M059J (cell line): ENCODE measurements at places on chromosomes 4 and X. TPM values are rescaled to one million over a fixed set of nuclear protein-coding genes. Genes with fewer than 3 reads are reported as not detected.

Gene NR3C2
- 0.15 and 0.20 TPM in 2 replicates for total RNA-seq

Gene PWWP3B
- total RNA-seq = not detected in 2 replicates

Gene PLP1
- total RNA-seq = not detected in 2 replicates

Gene GAGE12J
- total RNA-seq = not detected in 2 replicates

Gene TMSB15A
- 13.7 and 21.5 TPM in 2 replicates for total RNA-seq

Gene ENOPH1
- total RNA-seq = 32.8 and 48.3 TPM in 2 replicates

- DNase-seq = peak; percentile 94
These were observed 44.4 kb downstream of the POLR2B start for GRCh38 chr4:57023104-57023503.

- no peak for DNase-seq
These were observed 1759.6 kb downstream of the C4orf33 start for GRCh38 chr4:130855533-130855932.

- DNase-seq = peak; percentile 79
These were observed 828 bp downstream of the MCUB start for GRCh38 chr4:109560687-109561461.

DNA sequence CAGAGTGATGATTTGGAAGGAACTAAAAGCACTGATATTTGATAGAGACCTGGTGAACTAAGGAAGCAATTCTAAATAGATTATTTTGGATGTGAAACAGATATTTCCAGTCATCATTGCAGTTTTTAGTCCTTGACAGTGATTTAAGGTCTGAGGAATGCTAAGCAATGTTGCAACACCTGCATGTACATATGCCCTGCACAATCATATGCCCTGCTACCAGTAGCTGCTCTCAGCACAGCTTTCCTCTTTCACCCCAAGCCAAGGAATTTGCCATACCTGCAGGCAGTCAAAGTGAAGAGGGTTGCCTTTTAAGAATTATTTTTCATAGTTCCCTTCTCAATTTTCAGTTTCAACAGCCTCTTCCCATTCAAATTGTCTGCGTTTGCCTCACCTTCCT, 8.7 kb upstream of the FAM47A start:
- DNase-seq = no peak

- DNase-seq = no peak
These were observed 41.4 kb upstream of the NDST4 start for GRCh38 chr4:115154826-115155225.

GRCh38 chr4:52376132-52376704, 282.9 kb downstream of the USP46 start:
- peak; percentile 43 for DNase-seq

- peak; percentile 48 for DNase-seq
These were observed 47.6 kb downstream of the ADD1 start for GRCh38 chr4:2891294-2891693.

DNA sequence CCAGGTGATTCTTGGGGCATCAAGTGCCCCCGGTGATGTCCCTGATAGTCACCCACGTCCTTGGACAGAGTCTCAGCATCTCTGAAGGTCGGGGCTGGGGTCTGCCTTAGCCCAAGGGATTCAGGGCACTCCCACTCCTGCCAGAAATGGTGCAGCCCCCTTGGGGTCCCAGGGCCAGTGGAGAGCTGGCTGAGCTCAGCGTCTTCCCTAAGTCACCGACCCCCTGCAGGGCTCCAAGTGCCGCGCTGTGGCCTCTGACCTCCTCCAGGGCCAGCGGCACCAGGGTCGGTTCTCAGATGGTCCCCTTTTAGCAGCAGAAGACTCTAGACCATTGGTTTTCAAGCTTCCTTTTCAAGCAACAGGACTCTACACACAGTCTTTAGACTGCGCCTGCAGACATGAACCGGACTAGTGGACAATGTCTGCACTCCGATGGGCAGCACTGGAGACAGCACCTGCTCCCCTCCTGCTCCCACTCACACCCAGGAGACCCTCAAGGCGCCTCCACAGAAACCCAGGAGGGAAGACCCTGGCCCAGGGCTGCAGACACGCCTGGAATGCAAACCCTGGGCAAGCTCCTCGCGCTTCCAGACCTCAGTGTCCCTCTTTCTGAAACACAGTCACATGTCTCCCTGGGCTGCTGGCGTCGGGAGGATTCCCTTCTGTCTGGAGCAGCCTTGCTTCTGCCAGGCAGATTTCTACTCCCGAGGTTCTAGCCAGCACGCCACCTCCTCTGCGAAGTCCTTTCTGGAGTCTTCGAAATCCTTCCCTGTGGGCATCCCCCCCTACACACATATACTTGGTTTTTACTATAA, 53.9 kb downstream of the ABLIM2 start:
- DNase-seq = no peak

DNA sequence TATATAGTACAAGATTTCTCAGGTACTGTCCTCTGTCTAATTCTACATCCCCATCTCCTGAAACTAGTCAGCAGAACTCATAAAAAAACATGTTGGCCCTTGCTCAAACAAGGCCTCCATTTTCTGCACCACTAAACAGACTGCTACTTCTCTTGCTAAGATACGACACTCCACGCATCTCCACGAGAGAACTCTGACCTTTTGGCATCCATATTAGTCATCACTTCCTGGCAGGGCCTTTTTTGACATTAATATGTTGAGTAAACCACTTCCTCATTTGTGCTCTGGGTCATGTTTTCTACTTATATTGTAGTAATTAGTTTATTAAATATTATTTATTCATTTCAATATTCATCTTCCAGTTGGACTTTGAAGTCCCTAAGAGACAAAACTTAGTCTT, 65.6 kb downstream of the DCAF8L1 start:
- peak; percentile 11 for DNase-seq

DNA sequence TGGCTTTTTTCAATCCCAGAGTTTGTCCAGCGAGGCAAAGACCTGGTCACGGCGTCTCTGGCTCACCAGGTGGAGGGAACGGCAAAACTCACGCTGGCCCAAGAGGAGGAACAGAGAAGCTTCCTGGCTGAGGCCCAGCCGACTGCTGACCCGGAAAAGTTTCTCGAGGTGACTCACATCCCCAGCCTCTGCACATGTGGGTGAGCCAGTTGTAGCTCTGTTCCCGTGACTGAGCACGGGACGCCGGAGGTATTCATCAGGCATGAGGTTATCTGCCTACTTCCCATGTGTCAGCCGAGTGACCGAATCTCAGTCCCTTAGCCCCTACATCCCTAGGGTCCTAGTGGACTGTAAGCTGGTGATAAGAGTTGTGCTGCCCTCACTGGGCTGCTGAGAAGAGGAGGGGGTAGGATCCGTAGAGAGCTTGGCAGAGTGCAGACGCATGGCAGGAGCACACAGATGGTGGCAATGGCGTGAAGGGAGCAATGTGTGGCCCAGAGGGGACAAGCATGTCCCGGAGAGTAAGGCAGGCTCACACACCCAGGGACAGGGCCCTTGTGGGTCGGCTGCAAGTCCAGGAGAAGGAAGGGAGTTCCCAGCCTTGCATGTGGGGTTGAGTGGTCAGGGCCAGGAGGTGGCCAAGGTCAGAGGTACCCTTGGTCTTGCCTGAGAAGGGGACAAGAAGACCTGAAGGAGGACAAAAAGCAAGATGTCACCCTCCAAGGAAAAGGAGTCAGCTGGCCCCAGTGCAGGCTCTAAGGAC, 42.9 kb downstream of the EVC start:
- DNase-seq = peak; percentile 90

DNA sequence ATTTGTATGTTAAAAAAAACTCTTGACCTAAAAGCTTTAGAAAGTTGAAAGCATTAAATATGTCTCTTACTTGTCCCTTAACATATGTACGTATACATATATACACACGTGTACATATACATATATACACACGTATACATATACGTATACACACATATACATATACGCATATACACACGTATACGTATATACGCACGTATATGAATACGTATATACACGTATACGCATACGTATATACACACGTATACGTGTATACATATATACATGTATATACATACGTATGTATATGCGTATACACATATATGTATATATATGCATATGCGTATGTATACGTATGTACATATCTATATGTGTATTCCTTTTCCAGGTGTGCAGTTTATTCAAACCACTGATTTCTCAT, 3.8 kb downstream of the KDM6A start:
- no peak for DNase-seq

- no peak for DNase-seq
These were observed 14.4 kb downstream of the MECP2 start for GRCh38 chrX:154083126-154083517.

GRCh38 chrX:69424161-69424560, 80.0 kb upstream of the NALF2 start:
- peak; percentile 1 for DNase-seq

DNA sequence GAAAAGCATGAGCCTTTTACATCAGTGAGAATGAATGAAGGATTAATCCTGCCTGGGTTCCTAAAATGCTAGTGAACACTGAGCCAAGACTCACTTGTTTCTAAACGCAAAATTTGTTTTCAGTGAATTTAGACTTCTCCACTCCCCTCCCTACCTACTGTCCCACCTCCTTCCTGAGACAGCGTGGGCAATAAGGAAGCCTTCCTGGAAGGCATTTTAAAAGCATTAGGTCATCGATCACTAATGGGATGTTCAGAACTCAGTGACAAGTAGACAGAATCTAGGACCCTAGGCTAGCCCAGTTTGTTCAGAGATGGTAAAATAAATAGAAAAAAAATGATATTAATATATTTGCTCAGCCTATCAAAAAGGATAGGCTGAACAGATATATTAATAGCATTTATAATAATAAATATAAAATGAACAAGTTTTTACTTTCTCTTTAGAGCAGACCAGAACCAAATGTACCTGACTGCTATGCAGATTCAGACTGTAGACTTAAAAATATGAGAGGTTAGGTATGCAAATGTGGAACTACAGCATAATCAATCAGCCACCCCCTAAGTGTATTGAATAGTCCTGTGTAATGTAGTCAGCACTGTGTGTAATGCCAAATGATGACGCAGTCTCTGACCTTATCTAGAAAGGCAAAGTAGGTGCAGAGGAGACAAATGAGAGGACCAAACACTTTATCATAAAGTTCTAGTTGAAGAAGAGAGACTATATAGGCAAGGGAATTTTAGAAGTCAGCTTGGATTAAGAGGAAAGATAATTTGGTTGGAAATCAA, 331.1 kb downstream of the GPAT3 start:
- DNase-seq = peak; percentile 29

DNA sequence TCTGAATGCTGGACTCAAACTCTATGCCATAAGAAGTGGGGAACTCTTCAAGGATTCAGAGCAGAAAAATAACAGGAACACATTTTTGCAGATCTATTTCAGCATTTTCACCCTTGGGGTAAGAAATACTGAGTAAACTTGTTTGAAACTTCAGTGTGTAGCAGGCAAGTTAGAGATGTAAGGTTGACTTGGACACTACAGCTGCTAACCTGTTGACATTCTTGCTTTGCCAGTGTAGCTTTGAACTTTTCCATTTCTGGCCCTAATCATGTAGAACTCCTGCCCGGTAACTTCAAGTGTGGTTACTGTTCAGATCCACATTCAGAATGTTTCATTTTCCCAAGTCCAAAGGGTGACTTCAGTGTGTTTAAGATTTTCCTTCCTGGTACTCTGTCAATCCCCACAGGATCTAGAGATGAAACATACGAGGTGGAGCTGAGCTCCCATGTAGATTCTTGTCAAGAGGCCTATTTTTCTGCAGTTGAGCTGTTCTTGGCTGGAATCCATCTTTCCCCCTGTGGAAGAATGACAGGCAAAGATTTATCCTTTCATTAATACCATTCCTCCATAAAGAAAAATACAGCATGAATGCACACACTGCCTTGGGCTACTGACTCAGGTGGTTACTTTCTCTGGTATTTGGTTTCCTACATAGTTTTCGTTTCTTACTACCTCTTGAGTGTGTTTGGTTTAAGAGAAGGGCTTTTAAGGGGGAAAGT, 34.1 kb downstream of the FHDC1 start:
- DNase-seq = peak; percentile 95
